A549 (cell line): ENCODE measurements at places on chromosomes 1 and 21. TPM values are rescaled to one million over a fixed set of nuclear protein-coding genes. Genes with fewer than 3 reads are reported as not detected.

Gene NR5A2
- polyA plus RNA-seq, result 10.8 to 12.0 TPM (median 11.1 TPM) in 3 replicates

Gene LGR6
- polyA plus RNA-seq, result 0.60 to 1.3 TPM (median 1.1 TPM) in 3 replicates

Gene LHX8
- polyA plus RNA-seq, result 1.8 to 3.3 TPM (median 3.0 TPM) in 3 replicates

Gene ARMH1
- polyA plus RNA-seq, result 1.3 to 2.4 TPM (median 1.7 TPM) in 3 replicates

Gene ST6GALNAC3
- polyA plus RNA-seq, result 0.92 to 1.5 TPM (median 1.1 TPM) in 3 replicates

Gene A3GALT2
- polyA plus RNA-seq, result not detected in 3 replicates

Gene CLIC6
- 0.04 to 0.08 TPM (median 0.07 TPM) in 3 replicates for polyA plus RNA-seq

Gene TRAPPC3
- polyA plus RNA-seq, result 103 to 109 TPM (median 105 TPM) in 3 replicates

Gene C1orf167
- not detected in 3 replicates for polyA plus RNA-seq

Gene ARHGAP30
- polyA plus RNA-seq, result 0.09 to 0.13 TPM (median 0.13 TPM) in 3 replicates

Gene TMEM167B
- 9.7 to 10.9 TPM (median 10.2 TPM) in 3 replicates for polyA plus RNA-seq

Gene TNNI3K
- 0.09 to 0.24 TPM in 2 of 3 replicates, not detected in the other for polyA plus RNA-seq

Gene MROH9
- not detected in 3 replicates for polyA plus RNA-seq
